GM03348 (cell line): ENCODE measurements at places on chromosomes 11 and 22.

GRCh38 chr22:39818094-39818493, 75.5 kb downstream of the ENTHD1 start:
- peak; percentile 36 for DNase-seq

GRCh38 chr11:68497761-68498160, 37.2 kb downstream of the PPP6R3 start:
- DNase-seq: no peak

DNA sequence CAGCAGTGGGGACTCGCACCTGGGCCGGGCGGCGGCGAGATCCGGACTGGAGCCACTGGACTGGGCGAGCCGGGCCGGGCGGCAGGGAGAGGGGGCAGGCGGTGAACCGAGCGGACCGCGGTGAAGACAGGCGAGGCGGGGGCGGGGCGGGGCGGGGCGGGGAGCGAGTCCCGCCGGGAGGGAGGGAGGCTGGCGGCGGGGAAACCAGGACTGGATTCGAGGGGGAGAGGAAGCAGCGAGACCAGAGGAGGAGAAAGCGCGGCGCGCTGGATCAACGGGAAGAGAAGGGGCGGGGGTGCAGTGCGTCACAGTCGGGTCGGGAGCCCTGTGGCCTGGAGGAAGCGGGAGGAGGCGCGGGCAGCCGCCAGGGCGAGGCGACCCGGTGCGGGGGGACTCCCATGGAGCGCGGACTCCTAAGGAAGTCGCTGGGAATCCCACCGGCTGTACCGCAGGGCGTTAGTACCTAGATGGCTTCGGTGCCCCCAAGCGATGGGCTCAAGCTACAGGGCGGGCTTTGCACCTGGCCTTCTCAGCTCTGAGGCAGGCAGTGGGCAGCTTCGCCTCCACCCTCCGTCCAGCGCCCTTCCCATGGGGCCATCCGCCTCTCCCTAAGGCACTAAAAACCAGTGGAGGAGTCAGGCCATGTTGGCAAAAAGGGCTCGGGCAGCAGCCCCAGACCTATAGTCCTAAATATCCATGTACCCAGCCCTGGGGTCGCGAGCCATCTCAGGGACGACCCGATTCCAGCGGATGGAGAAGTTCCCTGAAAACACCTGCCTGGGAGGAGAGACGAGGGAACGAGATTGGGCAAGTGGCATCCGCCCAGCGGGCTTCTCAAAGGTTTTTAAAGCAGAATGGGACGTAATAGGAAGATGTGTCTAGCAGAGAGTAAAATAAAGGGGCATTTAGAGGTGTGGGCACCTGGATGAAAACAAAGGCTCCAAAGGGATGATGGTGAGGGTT, at the start of gene TMEM121B:
Gene TMEM121B (minus strand): TSS at position 128 of the 963 bp plus-strand sequence. CDS start 233 bp downstream, outside the sequence.
- peak; percentile 78 for DNase-seq

DNA sequence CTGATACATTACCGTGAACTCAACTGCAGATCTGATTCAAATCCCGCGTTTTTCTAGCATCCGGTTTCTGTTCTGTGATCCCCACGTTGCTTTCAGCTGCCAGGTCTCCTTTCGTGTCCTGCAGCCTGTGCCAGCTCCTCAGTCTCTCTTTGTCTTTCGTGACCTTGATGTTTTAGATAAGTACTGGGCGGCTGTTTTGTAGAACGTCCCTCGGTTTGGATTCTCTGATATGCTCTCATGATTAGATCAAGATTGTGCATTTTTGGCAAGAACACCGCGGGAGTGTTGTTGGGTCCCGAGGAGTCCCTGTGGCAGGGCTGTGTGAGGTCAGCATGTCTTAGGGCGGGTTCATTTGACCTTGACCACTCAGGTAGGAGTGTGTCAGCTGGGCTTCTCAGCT, 38.6 kb downstream of the KCNQ1 start:
- DNase-seq: peak; percentile 2

- DNase-seq: no peak
Measured at GRCh38 chr11:122155765-122156527, 39.9 kb upstream of the BLID start.
